Uterus (tissue), 4 donors: ENCODE measurements at places on chromosomes 13 and 19. TPM values are rescaled to one million over a fixed set of nuclear protein-coding genes. Genes with fewer than 3 reads are reported as not detected.

DNA sequence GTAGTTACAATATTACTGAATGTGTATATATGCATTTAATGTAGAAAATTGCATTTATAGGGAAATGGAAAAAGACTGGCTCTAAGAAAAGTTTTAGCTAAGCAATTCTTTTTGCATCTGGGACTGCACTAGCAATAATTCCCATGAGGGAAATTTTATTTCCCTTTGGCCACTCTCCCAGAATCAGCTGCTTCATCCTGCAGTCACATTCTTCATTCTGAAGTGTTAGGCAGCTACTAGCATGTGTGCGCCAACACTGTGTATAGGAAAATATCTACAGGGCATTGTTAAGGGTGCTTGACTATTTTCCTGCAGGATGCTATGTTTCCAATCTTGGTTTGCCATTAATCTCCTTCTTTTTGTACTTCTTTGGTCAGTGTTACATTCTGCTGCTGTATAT lies 312.8 kb upstream of the PCDH20 start:
- DNase-seq, result no peak

SPACA6 gene
- 112 TPM for total RNA-seq

- DNase-seq, result no peak
These were observed 2.6 kb upstream of the TIMM13 start for GRCh38 chr19:2429917-2430535.

- DNase-seq, result no peak
These were observed 13.9 kb upstream of the MKNK2 start for GRCh38 chr19:2064788-2065524.
